ENCODE measurements at places on chromosomes 4 and X.

- no peak for DNase-seq
These were observed 113.6 kb downstream of the FAM53A start for GRCh38 chr4:1570291-1571164.

DNA sequence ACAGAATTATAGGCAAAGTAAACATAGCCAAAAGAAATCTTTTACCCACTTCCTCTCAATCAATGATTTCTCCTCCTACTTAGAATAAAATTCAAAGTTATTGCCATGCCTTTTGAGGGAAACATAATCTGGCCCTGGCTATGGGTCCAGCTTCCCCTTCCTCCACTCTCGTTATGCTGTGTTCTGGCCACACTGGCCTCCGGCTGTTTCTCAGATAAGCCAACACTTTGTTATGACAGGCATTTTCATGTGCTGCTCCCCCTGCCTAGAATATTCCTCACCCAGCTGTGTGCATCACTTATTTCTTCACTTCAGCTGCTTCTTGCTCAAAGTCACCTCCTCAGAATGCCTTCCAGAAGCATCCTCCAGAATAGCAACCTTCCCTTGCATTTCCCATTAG is 386.6 kb upstream of the AADAT start:
- DNase-seq, result no peak

DNA sequence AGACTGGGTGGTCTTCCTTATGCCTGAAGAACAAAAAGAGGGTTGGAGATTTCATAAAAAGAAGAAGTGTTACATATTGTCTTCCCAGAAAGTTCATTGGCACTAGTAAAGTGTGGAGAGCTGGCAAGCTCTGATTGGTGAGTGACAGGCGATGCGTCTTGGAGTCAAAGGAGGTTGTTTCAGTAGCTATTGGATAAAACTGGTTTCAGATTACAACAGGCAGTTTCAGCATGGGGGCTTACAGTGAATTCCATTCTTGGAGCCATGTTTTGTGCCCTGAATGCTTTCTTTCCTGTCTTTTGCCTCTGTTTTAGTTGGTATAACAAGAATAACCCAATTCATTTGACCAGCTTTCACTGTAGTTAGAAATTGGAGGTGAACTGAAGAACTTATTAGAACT is 750.5 kb downstream of the ADGRL3 start:
- no peak for DNase-seq

GRCh38 chr4:71255976-71256375 is 82.8 kb upstream of the SLC4A4 start:
- no peak for DNase-seq

DNA sequence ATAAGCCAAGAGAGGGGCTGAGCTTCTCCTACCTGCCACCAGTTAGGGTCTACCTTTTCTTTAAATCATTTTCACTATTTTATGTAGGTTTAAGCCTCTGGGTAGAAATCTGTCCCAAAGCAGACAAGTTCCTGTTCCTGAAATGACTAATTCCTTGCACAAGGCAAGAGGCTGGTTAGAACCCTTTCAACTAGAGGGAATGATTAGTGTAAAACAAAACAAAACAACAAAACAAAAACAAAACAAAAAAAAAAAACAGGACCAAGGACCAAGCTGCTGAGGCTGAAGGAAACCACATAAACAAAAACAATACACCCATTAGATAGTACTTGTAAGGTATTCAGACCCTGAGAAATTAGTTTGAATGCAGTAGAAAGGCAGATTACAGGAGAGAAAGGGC is 62.7 kb downstream of the MAML3 start:
- no peak for DNase-seq

DNA sequence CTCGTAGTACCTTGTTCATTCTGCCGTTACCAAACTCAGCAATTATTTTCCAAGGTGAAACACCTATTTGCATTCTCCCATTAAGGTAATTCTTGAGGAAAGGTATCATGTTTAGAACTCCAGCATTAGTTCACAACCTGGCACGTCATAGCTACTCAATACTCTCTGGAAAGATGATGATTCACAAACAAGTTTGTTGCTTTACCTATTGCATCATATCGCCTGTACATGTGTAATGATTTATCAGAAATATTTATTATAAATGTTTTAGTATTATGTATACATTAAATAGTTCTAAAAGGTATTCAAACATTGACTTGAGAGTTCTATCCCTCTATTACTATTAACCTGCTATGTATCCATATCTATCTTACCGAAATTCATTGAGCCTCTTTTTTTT is 658.3 kb upstream of the PITX2 start:
- no peak for DNase-seq

- peak; percentile 60 for DNase-seq
These were observed 47.1 kb upstream of the THOC2 start for GRCh38 chrX:123779908-123780396.

GRCh38 chr4:6887591-6888371 is 21.8 kb upstream of the TBC1D14 start:
- DNase-seq, result no peak

DNA sequence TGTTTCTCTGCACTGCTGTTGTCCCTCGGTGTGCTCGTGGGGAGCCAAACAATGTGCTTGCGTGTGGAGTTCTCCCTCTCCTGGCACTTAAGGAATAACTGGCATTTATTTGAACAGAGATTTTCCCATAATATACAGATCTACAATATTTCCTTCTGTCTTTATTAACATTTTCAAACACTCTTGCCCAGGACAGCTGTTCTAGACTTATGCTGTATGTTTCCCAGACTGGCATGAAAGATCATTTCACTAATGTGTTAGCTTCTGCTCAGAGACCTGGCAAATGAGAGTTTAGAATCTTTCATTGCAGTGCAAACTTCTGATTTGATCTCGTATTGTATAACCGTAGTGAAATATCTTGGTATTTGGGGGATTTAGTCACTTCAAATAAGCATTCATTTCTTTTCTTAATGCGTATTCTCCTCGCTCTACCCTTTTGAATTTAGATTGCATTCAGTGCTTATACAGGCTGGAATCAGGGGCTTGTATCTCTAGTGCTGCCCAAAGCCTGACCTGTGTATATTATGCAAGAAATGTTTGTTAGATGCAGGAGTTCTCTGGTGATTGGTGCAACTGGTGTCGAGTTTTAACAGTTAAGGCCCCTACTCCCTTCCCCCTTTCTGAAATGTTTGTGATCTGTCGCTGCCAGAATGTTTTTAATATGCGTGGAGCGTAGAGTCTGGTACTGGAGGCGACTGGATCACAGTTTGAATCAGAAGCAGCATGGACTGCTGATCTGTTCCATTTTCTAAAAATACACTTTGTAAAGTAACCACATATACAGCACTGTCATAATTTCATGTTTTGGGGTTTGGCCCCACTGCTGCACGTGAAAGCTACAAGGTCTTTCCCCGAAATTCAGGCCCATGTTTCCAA is 326.3 kb downstream of the ARHGAP10 start:
- no peak for DNase-seq

DNA sequence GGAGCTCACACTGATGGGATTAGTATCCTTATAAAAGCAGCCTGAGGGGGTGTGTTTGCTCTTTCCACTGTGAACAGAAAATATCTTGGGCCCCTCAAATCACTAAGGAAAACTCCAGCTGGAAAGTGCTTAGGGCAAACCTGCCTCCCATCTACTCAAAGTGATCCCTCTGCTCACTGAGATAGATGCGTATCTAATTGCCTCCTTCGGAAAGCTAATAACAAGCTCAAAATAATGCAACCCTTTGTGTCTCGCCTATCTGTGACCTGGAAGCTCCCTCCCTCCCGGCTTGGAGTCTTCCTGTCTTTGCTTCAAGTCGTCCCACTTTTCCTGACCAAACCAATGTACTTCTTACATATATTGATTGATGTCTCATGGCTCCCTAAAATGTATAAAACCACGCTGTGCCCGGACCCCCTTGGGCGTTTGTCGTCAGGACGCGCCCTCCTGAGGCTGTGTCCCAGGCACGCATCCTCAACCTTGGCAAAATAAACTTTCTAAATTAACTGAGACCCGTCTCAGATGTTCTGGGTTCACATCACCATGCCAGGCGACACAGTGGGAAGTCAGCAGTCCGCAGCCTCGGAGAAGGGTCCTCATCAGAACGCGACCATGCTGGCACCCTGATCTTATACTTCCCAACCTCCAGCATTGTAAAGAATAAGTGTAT is 34.1 kb upstream of the SORCS2 start:
- DNase-seq, result no peak

GRCh38 chr4:164383058-164383357 is 370.9 kb upstream of the SMIM31 start:
- DNase-seq, result no peak

DNA sequence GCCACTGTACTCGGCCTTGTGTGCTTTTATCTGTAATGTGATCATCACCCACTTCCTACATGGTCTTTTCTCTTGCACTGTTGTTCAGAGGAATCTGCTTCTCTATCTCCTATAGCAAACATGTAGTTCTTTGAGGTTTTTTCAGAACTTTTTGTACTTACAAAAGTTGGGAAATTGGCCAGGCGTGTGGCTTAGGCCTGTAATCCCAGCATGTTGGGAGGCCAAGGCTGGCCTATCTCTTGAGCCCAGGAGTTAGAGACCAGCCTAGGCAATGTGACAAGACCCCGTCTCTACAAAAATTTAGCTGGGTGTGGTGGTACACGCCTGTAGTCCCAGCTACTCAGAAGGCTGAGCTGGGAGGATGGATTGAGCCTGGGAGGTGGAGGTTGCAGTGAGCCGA is 30.4 kb downstream of the TAF1 start:
- DNase-seq, result no peak

GRCh38 chr4:73730867-73731266 is 9.5 kb upstream of the CXCL8 start:
- DNase-seq, result no peak

DNA sequence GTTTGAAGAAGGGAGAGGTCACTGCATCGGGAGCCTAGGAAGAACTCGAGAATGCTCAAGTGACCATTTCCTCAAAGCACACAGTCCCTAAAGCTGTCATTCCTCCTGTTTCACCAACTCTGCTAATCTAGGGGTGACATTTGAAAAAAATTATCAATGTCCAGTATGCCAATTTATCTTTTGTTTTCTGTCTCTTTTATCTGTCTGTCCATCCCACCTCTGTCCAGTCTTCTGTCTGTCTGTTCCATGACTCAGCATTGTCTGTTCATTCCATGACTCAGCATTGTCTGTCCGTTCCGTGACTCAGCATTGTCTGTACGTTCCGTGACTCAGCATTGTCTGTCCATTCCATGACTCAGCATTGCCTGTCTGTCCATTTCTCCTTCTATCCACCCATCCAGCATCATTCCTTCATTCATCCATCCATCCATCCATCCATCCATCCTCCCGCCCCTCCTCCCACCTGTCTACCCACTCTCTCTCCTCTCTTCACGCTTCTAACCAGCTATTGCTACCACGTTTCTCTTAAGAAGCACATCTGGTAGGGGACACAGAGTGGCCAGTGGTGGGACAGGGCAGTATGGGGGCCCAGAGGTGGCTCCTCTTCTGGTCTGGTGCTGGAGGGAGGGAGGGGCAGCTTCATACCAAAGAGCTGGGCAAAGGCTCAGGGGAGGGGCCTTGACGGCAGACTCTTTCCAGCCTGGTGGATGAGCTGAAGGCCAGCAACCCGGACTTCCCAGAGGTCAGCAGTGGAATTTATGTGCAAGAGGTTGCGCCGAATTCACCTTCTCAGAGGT is 34.1 kb downstream of the HTRA3 start:
- DNase-seq, result peak; percentile 4

Data from LoVo (cell line).